Uterine smooth muscle cell (primary cell): ENCODE measurements at places on chromosomes 12 and 14. TPM values are rescaled to one million over a fixed set of nuclear protein-coding genes. Genes with fewer than 3 reads are reported as not detected.

RND1 gene
- total RNA-seq = 0.12 TPM in 1 of 2 replicates, not detected in the other

RNASE2 gene
- total RNA-seq = not detected in 2 replicates

GPRC5D gene
- not detected in 2 replicates for total RNA-seq

RAD51AP1 gene
- total RNA-seq = 10.6 and 41.9 TPM in 2 replicates

CCDC85C gene
- 6.0 and 8.0 TPM in 2 replicates for total RNA-seq

RNF10 gene
- total RNA-seq = 133 and 137 TPM in 2 replicates

IAPP gene
- not detected in 2 replicates for total RNA-seq
